ENCODE measurements at places on chromosomes 7 and 10.
A peak's percentile ranks its signal among the peaks of the same experiment; 100 is the strongest.

- peaks cover 27% of the 10 kb centered on the region for H3K4me1 ChIP-seq
- no peak for DNase-seq
- H3K27ac ChIP-seq: no peak overlapping the region
- no peaks in the 10 kb centered on the region for H3K27me3 ChIP-seq
- H3K36me3 ChIP-seq: no peaks in the 10 kb centered on the region
- no peak overlapping the region for H3K4me3 ChIP-seq
Measured at GRCh38 chr10:28840971-28841370, 163.7 kb downstream of the BAMBI start.

- no peaks in the 10 kb centered on the region for H3K4me1 ChIP-seq
- H3K27ac ChIP-seq: no peak overlapping the region
- H3K4me3 ChIP-seq: no peak overlapping the region
- no peak for DNase-seq
- H3K36me3 ChIP-seq: no peaks in the 10 kb centered on the region
Measured at GRCh38 chr7:7249814-7250213, 67.5 kb downstream of the C1GALT1 start.

DNA sequence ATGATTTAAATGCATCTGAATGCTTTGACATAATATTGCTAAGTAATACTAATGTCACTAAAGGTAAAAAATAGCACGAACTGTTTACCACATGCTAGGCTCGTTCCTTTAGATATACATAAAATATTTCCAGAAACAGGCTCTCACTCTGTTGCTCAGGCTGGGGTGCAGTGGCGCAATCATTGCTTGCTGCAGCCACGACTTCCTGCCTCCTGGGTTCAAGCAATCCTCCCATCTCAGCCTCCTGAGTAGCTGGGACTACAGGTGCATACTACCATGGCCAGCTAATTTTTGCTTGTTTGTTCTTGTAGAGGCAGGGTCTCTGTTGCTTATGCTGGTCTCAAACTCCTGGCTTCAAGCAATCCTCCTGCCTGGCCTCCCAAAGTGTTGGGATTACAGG, 183.3 kb downstream of the SGMS1 start:
- H3K27ac ChIP-seq: no peak overlapping the region
- no peak for DNase-seq
- H3K27me3 ChIP-seq: no peaks in the 10 kb centered on the region
- H3K36me3 ChIP-seq: no peaks in the 10 kb centered on the region
- H3K4me3 ChIP-seq: no peak overlapping the region

DNA sequence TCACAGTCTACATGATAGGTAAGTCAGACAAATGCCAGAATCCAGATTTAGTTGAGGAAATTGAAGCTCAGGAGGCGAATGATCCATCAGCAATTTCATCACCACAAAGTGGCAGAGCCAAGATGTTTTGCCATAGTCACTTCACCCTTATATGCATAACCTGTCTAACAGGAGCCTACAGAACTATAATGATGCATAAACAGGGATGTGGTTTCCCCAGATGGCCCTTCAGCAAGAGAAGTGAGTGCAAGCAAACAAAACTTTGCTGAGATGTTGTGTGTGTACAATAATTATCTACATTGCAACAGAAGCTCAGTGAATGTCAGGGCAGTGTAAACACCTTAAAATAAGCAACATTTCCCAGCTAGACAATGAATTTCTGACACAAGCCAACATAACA, 28.6 kb downstream of the PON3 start:
- no peaks in the 10 kb centered on the region for H3K36me3 ChIP-seq
- DNase-seq: no peak
- H3K27me3 ChIP-seq: no peaks in the 10 kb centered on the region
- no peak overlapping the region for H3K4me3 ChIP-seq
- H3K27ac ChIP-seq: no peak overlapping the region

GRCh38 chr10:35200487-35200886, 73.8 kb downstream of the CREM start:
- H3K4me3 ChIP-seq: no peak overlapping the region
- no peaks in the 10 kb centered on the region for H3K36me3 ChIP-seq
- no peaks in the 10 kb centered on the region for H3K27me3 ChIP-seq
- no peak overlapping the region for H3K27ac ChIP-seq
- no peak for DNase-seq

DNA sequence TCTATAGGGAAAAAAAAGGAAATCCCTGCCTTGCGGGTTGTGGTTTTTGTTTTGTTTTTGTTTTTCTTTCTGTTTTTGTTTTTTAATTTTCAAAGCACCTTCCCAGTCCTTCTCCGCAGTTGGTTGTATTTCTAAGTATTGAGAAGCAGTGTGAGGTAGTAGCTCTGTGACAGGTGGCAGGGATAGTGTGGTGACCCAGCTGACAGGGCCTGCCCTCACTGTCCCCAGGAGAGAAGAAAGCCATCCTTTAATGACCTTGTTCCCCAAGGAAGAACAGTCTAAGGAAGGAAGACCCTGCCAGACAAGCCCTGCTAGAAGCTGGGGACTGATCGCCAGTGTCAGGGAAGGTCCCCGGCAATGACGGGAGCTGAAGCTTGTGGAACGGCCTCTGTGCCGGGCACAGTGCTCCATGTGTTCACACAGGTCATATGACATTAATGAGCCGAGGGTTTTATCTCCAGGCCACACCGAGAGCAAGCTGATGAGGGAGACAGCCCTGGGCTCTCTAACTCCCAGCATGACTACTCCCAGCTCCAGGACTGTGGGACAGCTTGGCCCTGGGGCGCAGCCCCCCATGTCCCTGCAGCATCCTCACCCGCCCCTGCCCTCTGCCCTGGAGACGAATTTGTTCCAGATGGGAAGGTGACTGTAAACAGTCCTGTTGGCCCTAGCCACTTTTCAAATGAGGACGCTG, 69.0 kb upstream of the LRRC18 start:
- no peaks in the 10 kb centered on the region for H3K27me3 ChIP-seq
- H3K4me1 ChIP-seq: peaks cover 23% of the 10 kb centered on the region
- H3K36me3 ChIP-seq: no peaks in the 10 kb centered on the region
- H3K4me3 ChIP-seq: no peak overlapping the region
- H3K27ac ChIP-seq: no peak overlapping the region

GRCh38 chr7:87151729-87152111, 533 bp upstream of the DMTF1 start:
- DNase-seq: no peak
- peak overlapping the region; percentile 94 for H3K4me3 ChIP-seq
- H3K27me3 ChIP-seq: no peaks in the 10 kb centered on the region
- H3K36me3 ChIP-seq: no peaks in the 10 kb centered on the region
- H3K27ac ChIP-seq: peak overlapping the region; percentile 99

GRCh38 chr10:71916827-71917226, 47.4 kb upstream of the CHST3 start:
- no peaks in the 10 kb centered on the region for H3K36me3 ChIP-seq
- no peak overlapping the region for H3K4me3 ChIP-seq
- no peak for DNase-seq
- no peaks in the 10 kb centered on the region for H3K4me1 ChIP-seq
- no peak overlapping the region for H3K27ac ChIP-seq

DNA sequence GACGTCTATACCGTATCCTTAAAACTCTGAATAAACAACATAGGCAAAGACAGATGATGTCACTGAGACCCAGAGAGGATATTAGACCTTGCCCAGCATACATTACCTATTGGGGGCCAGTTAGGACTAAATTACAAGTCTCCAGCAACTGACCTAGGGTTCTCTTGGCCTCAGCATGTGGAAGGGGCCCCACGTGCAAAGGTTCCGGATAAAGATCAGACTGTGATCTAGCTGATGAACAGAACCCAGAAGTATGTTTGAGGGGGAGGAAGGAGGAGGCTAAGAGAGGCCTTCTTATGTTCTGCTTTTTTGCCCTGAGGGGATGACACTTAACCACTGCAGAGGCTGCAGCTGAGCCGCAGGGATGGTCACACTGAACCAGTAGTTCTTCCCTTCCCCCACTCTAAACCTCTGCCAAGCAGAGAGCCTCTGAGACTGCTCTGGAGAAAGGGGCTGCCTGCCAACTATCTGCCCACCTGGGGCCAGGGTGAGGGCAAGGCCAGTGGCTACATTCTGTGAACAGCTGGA, 24.0 kb upstream of the KMT2C start:
- DNase-seq: peak; percentile 76
- peak overlapping the region; percentile 56 for H3K27ac ChIP-seq
- H3K36me3 ChIP-seq: no peaks in the 10 kb centered on the region
- no peaks in the 10 kb centered on the region for H3K27me3 ChIP-seq
- H3K4me3 ChIP-seq: no peak overlapping the region

GRCh38 chr7:27262121-27262520, 19.5 kb downstream of the EVX1 start:
- DNase-seq: no peak
- H3K4me3 ChIP-seq: no peak overlapping the region
- no peaks in the 10 kb centered on the region for H3K36me3 ChIP-seq
- H3K4me1 ChIP-seq: no peaks in the 10 kb centered on the region

DNA sequence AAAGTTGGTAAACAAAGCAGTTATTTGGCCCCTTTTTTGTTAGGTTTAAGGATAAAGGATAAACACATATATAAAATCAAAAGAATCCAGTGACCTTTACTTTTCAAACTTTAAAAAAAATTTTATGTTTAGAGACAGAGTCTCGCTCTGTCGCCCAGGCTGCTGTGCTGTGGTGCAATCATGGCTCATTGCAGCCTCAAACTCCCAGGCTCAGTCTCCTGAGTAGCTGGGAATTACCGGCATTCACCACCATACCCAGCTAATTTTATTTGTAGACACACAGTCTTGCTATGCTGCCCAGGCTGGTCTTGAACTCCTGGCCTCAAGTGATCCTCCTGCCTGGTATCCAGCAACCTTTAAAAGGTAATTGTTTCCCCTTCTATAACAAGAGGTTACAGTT, 31.3 kb downstream of the GNA12 start:
- H3K27ac ChIP-seq: no peak overlapping the region
- H3K4me1 ChIP-seq: peaks cover 31% of the 10 kb centered on the region
- no peak overlapping the region for H3K4me3 ChIP-seq
- no peaks in the 10 kb centered on the region for H3K27me3 ChIP-seq
- H3K36me3 ChIP-seq: no peaks in the 10 kb centered on the region

GRCh38 chr10:11020548-11020942, 2.9 kb downstream of the CELF2 start:
- DNase-seq: no peak
- peaks cover 6% of the 10 kb centered on the region for H3K4me1 ChIP-seq
- H3K36me3 ChIP-seq: no peaks in the 10 kb centered on the region
- no peak overlapping the region for H3K4me3 ChIP-seq
- H3K27ac ChIP-seq: no peak overlapping the region

GRCh38 chr7:28957064-28957750, 923 bp downstream of the TRIL start:
- H3K4me1 ChIP-seq: peaks cover 6% of the 10 kb centered on the region
- H3K4me3 ChIP-seq: no peak overlapping the region
- H3K27me3 ChIP-seq: peaks cover 36% of the 10 kb centered on the region
- H3K27ac ChIP-seq: peak overlapping the region; percentile 58

DNA sequence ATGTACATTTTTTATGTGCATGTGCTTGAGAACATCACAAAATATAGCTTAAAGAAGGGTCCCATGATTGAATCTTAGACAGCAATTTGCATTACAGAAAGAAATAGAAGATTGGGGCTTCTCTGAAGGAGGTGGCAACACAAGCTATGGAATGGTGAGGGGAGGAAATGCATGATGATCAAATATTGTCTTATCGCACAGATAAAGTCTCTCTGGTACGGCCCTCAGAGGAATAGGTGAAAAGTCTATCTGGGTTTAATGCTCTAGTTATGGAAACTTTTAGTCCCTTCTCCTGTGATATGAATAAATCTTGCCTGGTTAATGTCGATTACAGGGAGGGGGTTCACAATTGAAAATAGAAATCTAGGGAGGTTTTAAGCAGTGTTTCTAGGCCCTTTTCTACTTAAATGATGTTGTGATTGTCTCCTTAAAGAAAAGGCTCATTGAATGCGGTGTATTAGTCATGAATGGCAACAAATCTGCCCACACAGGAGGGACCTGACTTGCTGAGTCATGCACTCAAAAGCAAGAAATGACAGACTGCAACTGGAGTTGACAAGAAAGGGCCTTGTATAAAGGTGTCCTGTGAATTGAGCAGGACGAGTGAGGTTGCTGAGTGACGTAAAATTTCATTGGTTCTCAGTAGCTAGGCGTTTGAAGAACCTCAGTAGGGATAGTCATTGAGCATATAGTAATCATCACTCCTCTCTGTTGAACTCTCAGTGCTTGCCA, 133.4 kb upstream of the CSTF2T start:
- no peaks in the 10 kb centered on the region for H3K36me3 ChIP-seq
- no peaks in the 10 kb centered on the region for H3K4me1 ChIP-seq

GRCh38 chr7:88377434-88377833, 70.7 kb upstream of the STEAP4 start:
- H3K4me3 ChIP-seq: no peak overlapping the region
- no peak for DNase-seq
- no peaks in the 10 kb centered on the region for H3K4me1 ChIP-seq

DNA sequence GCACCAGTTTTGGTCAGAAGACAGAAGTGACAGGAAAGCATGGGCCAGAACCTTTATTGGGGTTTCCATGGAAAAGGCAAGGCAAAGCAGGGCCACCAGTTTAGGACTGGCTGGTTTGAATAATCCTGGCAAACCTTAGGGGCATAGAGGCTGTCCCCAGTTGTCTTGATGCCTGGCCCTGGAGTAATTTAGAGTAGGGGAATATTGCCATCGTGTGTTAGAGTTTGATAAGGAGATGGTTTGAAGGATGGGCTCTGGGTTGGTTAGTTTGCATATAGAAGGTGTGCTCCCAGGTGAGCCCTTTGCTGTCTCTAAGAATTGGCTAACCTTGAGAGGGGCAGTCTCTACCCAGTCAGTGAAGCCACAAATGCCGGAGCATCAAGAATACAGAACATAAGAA, 79.6 kb downstream of the ZNF777 start:
- H3K4me3 ChIP-seq: no peak overlapping the region
- H3K27me3 ChIP-seq: no peaks in the 10 kb centered on the region
- H3K36me3 ChIP-seq: no peaks in the 10 kb centered on the region

DNA sequence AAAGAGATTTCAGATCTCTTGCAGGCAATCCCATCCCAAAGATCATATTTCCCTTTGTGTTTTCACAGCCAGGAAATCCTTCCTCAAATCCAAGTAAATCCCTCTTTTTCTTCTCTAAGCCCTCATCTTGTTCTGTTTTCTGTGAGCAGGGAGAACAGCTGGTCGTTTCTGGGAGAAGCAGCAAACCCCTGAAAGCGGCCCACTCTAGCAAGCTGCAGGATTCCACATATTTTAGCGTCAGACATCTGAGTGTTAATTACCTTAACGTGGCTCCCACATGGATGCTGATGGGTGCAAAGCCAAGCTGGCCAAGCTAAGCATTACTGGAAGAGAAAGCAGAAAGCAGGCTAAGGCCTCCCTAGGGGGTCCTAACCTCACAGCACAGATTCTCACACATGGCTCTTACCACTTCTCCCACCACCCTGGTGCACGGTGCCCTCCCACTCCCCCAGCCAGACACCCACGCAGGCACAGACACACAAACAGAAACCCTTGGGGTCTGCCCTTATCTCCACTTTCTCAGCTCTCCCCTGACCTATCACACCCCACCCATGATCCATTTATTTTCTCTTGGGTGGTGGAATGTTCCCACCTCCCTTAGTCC, 551.0 kb upstream of the AUTS2 start:
- no peaks in the 10 kb centered on the region for H3K36me3 ChIP-seq
- peaks cover 4% of the 10 kb centered on the region for H3K27me3 ChIP-seq
- no peaks in the 10 kb centered on the region for H3K4me1 ChIP-seq
- no peak overlapping the region for H3K27ac ChIP-seq
- DNase-seq: no peak
- no peak overlapping the region for H3K4me3 ChIP-seq
